Activated CD4-positive, alpha-beta T cell treated with anti-CD3 and anti-CD28 coated beads, Interleukin-2, amount 50 U/mL, for 16 hours (primary cell): ENCODE measurements at places on chromosomes 12 and 14.
A peak's percentile ranks its signal among the peaks of the same experiment; 100 is the strongest.

DNA sequence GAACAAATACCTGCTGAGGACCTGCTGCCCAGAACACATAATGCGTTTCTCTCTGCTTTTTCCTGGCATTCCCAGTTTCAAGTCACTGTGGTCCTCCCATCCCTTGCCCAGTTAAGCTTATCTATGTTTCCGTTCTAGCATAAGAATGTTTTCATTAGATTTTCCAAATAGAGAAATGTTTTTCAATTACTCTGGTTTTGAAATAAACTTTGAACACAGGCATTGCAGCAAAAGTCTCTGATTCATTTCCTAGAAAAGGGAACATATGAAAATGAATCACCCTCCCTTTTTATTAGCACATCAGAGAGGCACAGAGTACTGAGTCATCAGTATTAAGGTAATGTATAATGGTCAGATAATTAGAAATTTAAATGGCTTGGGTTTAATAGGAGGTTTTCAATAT, 201.1 kb upstream of the TMEM260 start:
- DNase-seq: no peak

GRCh38 chr14:38490273-38490672, 234.4 kb upstream of the CLEC14A start:
- no peak for DNase-seq

GRCh38 chr12:5907807-5908206, 37.3 kb downstream of the ANO2 start:
- no peak for DNase-seq

GRCh38 chr12:53670308-53670707, 5.6 kb downstream of the ATP5MC2 start:
- DNase-seq: no peak

DNA sequence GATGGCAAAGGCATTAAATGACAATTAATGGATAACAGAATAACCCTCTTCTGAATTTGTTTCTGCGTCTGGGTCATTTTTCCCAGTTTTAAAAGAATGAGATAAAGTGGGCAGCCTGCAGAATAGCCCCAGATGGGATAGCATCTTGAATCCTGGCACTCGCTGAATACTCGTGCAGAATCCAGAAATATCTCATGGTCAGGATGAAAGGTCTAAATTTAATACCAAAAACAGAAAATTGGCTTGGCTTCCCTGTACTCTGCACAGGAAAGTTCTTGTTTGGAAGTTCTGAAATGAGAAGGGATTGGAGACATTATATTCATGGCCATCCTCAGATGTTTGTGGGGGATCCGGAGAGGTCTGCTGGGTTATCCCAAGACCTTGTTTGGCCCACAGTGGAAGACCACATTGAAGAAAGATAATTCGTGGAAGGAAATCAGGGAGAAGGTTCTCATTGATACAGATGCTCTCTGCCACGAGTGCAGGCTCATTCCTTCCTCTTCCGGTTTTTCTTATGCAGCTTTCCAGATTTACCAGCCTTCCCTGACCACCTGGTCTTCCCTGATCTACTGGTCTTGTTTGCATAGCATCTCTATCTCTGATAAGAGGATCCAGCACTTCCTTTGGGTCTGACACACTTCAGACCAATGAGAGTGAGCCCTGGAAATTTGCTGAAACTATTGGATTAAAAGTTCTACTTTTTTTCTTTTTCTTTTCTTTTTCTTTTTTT, 6.0 kb upstream of the IFT81 start:
- no peak for DNase-seq

GRCh38 chr12:97482143-97482693, 19.6 kb downstream of the RMST start:
- no peak for DNase-seq

- no peak for DNase-seq
Observed at GRCh38 chr14:65263177-65263788, 149.2 kb upstream of the FUT8 start.

DNA sequence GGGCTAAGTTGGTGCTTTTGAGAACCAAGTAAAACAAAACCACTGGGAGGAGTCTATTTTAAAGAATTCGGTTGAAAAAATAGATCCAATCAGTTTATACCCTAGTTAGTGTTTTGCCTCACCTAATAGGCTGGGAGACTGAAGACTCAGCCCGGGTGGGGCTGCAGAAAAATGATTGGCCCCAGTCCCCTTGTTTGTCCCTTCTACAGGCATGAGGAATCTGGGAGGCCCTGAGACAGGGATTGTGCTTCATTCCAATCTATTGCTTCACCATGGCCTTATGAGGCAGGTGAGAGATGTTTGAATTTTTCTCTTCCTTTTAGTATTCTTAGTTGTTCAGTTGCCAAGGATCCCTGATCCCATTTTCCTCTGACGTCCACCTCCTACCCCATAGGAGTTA, 1.8 kb upstream of the RAB5B start:
- no peak for DNase-seq

- DNase-seq: no peak
Observed at GRCh38 chr12:12091977-12092663, 21.4 kb downstream of the BCL2L14 start.

- peak; percentile 58 for DNase-seq
Observed at GRCh38 chr14:90518941-90519256, 122.1 kb downstream of the CALM1 start.

GRCh38 chr14:101819251-101819990, 57.9 kb downstream of the PPP2R5C start:
- peak; percentile 85 for DNase-seq

GRCh38 chr12:46800160-46800559, 25.6 kb downstream of the SLC38A4 start:
- no peak for DNase-seq

GRCh38 chr12:65685514-65685913, 138.8 kb upstream of the HMGA2 start:
- DNase-seq: peak; percentile 13

DNA sequence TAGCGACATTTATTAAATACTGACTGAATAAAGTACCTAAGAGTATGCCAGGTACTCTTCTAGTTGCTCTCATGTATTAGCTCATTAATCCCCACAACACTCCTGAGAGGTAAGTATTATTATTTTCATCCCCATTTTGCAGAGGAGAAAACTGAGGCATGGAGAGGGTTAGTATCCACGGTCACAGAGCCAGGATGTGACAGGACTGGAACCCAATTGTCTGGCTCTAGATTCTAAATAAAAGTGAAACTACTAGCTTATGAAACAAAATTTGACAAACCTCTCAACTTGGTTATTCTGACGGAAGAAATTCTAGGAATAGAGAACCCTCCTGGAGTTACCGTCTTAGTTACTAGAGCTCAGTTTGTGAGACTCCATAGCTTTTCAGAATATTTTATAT, 112.2 kb downstream of the CHST11 start:
- peak; percentile 39 for DNase-seq

GRCh38 chr12:120037851-120038250, 48.8 kb downstream of the BICDL1 start:
- no peak for DNase-seq
